ENCODE measurements at places on chromosomes 7 and 10.

- H3K27me3 ChIP-seq: peaks cover 11% of the 10 kb centered on the region
- no peak overlapping the region for H3K4me3 ChIP-seq
- no peak overlapping the region for H3K27ac ChIP-seq
- no peaks in the 10 kb centered on the region for H3K4me1 ChIP-seq
- DNase-seq: no peak
- H3K36me3 ChIP-seq: no peaks in the 10 kb centered on the region
These were observed 7.4 kb upstream of the APBB1IP start for GRCh38 chr10:26430641-26431163.

- H3K4me1 ChIP-seq: no peaks in the 10 kb centered on the region
- DNase-seq: no peak
- peaks cover 48% of the 10 kb centered on the region for H3K27me3 ChIP-seq
- no peaks in the 10 kb centered on the region for H3K36me3 ChIP-seq
- no peak overlapping the region for H3K27ac ChIP-seq
These were observed 25.0 kb upstream of the CDH23 start for GRCh38 chr10:71371750-71372166.

DNA sequence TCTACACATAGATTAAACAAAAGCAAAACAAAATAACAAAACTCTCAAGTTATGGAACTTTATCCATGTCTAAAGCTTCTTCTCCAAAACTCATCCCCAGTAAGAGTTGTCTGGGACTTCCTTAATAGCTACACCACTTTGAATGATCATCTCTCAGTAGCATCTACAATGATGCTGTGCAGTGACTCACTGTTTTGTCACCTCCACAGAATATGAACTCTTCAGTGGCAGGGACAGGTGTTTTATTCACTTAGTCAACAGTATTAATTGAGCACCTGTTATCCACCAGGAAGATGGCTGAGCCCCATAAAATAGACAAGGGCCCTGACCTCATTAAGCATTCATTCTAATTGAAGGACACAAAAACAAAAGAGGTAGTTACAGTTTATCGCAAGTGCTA lies 350.7 kb downstream of the ELMO1 start:
- H3K4me1 ChIP-seq: peaks cover 17% of the 10 kb centered on the region
- H3K36me3 ChIP-seq: peaks cover under 1% of the 10 kb centered on the region
- no peak for DNase-seq
- H3K27me3 ChIP-seq: peaks cover 3% of the 10 kb centered on the region
- H3K4me3 ChIP-seq: no peak overlapping the region

GRCh38 chr10:25745976-25746375 lies 188.1 kb upstream of the MYO3A start:
- no peak for DNase-seq
- no peak overlapping the region for H3K27ac ChIP-seq
- H3K4me1 ChIP-seq: peaks cover 6% of the 10 kb centered on the region

DNA sequence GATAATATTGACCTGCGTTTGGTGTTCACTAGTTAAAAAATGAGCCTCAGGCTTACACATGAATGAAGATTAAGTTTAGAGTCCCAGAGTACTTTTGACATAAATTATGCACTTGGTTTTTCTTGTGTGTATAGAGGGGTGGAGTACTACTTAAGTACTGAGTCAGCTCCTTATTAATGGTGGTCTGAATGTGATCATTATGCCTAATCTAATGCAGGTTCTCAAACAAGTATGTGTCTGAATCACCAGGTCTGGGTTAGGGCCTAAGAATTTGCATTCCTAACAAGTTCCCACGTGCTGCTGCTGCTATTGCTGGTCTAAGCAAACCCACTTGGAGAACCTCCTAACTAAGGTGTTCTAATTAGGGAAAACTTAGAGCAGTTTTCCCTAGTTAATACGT lies 30.7 kb upstream of the STOX1 start:
- peak overlapping the region; percentile 75 for H3K27ac ChIP-seq
- no peaks in the 10 kb centered on the region for H3K4me1 ChIP-seq
- no peak for DNase-seq
